Effector CD4-positive, alpha-beta T cell (primary cell): ENCODE measurements at places on chromosomes 7 and 10.

GRCh38 chr7:25090374-25090773 is 34.7 kb downstream of the CYCS start:
- DNase-seq: no peak

- no peak for DNase-seq
Observed at GRCh38 chr7:32070406-32071360, at the start of gene PDE1C. TSS of gene PDE1C (minus strand) at chr7:32070407.

GRCh38 chr10:99672884-99673283 is 13.6 kb downstream of the ENTPD7 start:
- DNase-seq: no peak

- no peak for DNase-seq
Observed at GRCh38 chr7:25557930-25558329, 329.6 kb upstream of the NPVF start.

DNA sequence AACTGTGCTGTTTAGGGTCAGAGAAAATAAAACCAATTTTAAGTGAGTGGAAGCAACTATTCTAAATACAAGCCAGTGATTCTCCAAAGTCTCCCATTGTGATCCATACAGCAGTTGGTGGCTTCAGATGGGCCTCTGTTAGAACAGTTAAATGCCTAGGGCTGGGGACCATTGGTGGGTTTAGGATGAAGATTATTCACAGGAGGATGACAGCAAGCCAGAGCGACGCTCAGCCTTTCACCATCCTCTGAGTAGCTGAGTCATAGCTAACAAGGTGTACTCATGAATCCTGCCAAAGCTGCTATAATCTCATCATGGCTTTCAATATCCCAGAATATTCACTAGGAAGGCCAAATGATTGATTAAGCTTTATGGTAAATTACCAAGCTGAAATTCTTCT is 39.6 kb downstream of the STARD3NL start:
- DNase-seq: no peak

GRCh38 chr7:96827701-96828100 is 118.1 kb upstream of the SEM1 start:
- DNase-seq: no peak

GRCh38 chr10:43606323-43607198 is at the start of gene ZNF485:
TSS of gene ZNF485 (plus strand) at chr10:43606438. CDS start at chr10:43607051, 613 bp downstream.
- peak; percentile 43 for DNase-seq

DNA sequence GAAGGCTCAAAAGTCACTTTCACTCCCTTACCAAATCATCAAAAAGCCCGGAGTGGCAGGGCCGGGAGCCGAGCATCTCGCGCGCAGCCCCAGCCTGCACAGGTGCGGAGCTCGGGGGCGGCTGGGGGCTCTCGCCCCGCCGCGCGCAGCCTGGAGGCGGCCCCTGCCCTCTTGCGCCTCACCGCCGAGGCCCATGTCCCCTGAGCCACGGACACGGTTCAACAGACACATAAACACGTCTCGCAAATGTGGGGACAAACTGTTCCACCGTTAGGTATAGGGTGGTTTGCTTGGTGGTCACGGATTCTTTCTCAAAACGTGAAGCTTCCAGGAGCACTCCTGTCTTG is 700 bp downstream of the GSAP start:
- no peak for DNase-seq

- DNase-seq: no peak
Observed at GRCh38 chr10:73432646-73433537, 469 bp downstream of the MSS51 start.

GRCh38 chr10:109995595-109995994 is 12.2 kb upstream of the ADD3 start:
- DNase-seq: no peak

GRCh38 chr7:31687024-31687748 is at the start of gene PPP1R17:
TSS of gene PPP1R17 (plus strand) at chr7:31687215. CDS start at chr7:31692442, 5,227 bp downstream.
- no peak for DNase-seq

DNA sequence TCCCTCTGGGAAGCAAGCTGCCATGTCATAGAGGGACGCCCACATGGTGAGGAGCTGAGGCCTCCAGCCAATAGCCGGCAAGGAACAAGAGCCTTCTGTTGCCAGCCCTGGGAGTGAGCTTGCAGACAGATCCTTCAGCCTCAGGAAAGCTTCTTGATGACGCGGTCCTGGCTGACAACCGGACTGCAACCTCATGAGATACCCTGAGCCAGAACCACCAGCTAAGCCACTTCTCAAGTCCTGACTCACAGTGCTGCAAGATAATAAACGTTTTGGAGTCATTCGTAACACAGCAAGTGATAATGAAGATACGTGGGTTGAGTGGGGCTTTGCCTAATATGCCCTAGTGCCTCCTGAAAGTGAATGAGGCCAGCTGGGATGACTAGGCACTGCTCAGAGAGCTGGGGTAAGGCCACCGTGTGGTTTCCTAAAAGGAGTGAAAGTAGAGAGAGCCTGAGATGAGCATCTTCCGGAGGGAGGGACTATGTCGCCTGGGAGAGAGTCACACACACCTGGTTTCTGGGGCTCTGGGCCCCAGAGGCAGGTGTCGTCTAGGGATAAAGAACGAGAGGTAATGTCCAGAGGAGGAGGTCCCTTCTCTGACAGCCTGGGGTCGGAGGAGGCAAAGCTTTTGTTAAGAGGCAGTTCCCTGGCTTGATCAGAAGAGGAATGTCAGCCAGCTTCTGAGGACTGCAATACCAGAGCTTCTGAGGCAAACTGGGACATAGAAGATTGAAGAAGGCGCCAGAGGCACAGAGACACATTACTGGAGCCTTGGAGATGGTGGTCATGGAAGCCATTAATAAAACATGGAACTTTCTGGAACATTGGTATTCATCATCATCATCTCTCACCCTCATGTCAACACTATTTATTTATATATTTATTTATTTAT is 53.6 kb downstream of the PYROXD2 start:
- no peak for DNase-seq

- no peak for DNase-seq
Observed at GRCh38 chr7:19249281-19249680, 104.1 kb upstream of the FERD3L start.

GRCh38 chr10:103491729-103492364 is 1.7 kb upstream of the NEURL1 start:
- no peak for DNase-seq

GRCh38 chr10:85604136-85604725 is 762.4 kb downstream of the GRID1 start:
- no peak for DNase-seq

- no peak for DNase-seq
Observed at GRCh38 chr7:5218564-5219360, 28.7 kb downstream of the WIPI2 start.

GRCh38 chr10:77120666-77121376 is 516.8 kb downstream of the KCNMA1 start:
- no peak for DNase-seq

GRCh38 chr7:79293655-79294142 is 159.8 kb downstream of the MAGI2 start:
- no peak for DNase-seq

- DNase-seq: no peak
Observed at GRCh38 chr7:66957595-66958290, 36.7 kb downstream of the TMEM248 start.

GRCh38 chr7:68760556-68760955 is 837.7 kb upstream of the AUTS2 start:
- DNase-seq: no peak

GRCh38 chr10:71561003-71561574 is 158.5 kb downstream of the C10orf105 start:
- no peak for DNase-seq

- DNase-seq: no peak
Observed at GRCh38 chr7:128025819-128026218, 5.4 kb downstream of the LRRC4 start.

- no peak for DNase-seq
Observed at GRCh38 chr10:58414270-58415041, 29.2 kb downstream of the TFAM start.

DNA sequence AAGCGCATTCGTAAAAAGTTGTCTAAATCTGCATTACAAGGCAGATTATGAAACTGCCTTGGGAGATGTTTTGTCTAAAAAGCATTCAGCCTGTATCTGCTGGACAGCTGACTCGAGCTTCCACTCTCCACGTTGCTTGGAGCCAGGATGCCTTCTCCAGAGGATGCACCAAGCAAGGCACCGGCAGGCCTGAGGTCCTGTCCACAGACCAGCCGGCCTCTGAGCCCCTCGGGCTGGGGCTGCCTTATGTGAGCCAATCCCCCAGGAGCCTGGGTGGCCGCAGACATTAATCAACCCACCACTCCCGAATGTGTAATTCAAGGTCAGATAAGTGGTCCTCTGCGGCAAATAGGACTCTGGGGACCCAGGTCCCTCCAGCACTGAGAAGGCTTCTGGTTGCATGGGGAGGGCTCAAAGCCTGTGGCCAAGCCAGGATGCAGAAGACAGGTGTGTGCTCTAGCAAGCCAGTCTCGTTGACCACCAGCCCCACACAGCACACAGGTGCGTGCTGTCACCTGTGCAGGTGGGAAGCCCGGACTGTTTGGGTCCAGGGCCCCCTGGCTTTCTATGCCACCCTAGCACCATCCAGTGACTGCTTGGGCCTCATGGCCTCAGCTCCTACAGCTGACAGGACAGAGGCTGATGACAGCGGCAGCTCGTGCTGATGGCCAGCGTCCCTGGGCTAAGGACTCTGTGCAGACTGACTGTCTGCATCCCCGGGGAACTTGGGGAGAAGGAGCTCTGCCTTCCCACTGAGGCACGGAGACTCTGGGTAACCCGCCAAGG is 4.8 kb upstream of the RET start:
- DNase-seq: no peak

DNA sequence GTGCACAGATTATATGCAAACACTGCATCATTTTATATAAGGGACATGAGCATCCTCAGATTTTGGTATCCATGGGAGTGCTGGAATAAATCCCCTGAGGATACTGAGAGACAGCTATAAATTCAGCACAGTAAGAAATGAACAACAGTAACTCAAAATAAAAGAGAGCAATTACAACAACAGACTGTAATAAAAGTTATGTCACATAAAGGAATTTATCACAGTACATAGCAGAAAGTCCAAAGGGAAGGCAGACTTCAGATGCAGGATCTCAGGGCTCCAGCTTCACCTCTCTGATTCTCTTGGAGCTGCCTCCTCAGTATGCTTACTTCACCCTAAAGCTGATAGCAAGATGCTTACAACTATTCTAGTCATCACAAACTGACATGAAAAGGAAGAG is 43.9 kb upstream of the STRIP2 start:
- DNase-seq: no peak

GRCh38 chr10:119340893-119341458 is 133.6 kb downstream of the GRK5 start:
- no peak for DNase-seq

DNA sequence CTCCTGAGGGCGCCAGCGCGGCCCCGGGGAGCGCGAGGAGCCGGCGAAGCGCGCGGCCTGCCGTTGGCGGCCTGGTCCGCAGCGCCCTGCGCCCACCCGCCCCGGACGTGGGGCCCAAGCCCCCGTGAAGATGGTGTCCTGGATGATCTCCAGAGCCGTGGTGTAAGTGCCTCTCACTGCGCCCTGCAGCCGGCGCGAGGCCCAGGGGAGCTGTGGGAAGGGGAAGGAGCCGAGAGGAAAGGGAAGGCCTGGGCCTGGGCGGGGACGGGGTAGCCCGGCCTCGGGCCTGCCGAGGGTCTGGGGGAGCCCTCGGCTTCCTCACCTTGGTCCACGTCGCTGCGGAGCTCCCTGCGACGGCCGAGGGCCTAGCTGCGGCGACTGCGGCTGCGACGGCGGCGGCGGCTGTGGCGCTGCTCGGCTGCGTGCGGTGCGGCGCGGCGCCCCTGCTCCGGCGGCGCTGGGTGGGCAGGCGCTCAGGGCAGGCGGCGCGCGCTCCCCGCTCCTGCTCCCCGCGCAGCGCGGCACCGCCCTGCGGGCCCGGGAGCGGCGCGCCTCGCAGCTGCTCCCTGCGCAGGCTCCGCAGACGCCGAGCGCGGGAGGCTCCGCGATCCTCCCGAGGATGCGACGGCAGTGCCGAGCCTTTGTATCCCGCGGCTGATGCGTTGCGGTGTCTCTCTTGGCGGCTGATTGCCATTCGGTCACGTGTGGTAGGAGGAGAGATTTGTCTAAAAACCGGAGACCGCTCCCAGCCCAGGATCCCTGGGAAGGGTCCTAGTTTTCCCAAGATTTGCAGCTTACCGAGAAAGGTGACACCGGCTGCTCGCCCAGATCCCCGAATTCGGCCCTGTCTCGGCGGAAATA is 445 bp downstream of the REEP3 start:
- DNase-seq: peak; percentile 34

- no peak for DNase-seq
Observed at GRCh38 chr10:26481914-26482550, 43.9 kb downstream of the APBB1IP start.

DNA sequence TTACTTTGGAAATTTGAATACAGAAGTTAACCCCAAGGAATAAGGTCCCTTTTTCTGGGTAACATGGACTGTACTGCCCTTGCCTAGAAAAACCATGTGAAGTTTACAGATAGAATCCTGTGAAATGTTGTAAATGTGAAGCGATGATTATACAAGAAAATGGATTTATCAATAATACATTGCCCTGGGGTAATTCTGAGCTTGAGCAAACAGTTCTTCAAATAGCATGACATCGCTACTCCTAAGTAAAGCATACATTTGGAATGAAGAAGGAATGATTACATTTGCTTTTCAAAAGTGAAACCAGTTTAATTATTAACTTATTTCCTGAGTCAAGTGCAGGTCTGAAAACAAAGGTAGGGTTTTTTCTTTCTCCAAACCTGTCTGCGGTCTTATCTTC is 43.3 kb upstream of the FZD8 start:
- no peak for DNase-seq

GRCh38 chr7:101884671-101885596 is 67.5 kb downstream of the CUX1 start:
- no peak for DNase-seq

DNA sequence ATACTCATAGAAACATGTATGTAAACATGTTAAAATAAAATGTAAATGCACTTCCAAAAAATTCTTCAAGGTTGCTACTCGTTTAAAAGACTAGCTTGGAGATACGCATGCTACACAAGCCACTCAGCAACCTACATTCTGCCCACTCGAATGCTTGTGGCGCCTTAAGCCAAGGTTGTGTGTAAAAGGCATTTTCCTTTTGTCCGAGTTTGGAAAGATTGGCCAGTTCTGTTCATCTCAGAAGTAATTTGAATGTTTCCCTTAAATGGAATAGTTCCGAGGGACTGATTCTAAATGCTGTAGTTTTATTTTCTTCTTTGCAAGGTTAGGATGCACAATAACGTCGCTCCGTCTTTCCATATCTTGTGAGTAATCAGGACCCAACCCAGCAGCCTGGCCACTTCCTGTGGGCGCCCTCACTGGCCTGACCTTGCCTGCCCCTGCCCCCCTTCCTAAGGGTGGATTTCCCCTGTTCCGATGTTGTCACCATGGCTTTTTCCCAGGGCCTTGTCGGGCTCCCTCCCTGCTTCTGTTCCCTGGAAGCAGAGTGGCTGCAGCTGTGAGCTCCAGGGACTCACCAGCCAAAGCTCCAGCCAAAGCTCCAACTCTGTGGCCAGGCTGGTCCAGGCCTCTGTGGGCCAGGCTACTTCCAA is 70.6 kb downstream of the PTPRE start:
- DNase-seq: no peak
